Activated naive CD4-positive, alpha-beta T cell treated with anti-CD3 and anti-CD28 coated beads, Interleukin-2, amount 50 U/mL, for 72 hours (primary cell): ENCODE measurements at places on chromosomes 1 and 21.
A peak's percentile ranks its signal among the peaks of the same experiment; 100 is the strongest.

DNA sequence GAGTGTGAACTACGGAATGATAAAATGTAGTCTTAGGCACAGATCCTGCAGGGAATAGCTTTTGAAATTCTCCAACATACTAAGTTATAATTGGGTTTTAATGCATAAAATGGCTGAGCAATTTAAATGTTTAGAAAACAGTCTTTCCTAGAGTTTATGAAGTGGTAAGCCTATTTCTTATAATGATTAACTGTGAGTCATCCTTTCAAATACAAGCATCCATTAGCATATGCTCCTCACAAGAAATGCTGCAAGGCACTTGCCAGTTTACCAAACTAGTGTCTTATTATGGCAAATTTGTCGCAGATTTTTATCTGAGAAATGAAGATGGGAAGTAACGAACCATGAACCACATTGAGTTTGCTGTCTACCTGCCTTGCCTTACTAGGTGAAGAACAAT, 101.3 kb upstream of the ESRRG start:
- no peak for DNase-seq

- DNase-seq, result no peak
These were observed 36.7 kb downstream of the NFIA start for GRCh38 chr1:61119085-61119484.

GRCh38 chr1:24165500-24165899, 21.6 kb downstream of the IFNLR1 start:
- DNase-seq, result no peak

DNA sequence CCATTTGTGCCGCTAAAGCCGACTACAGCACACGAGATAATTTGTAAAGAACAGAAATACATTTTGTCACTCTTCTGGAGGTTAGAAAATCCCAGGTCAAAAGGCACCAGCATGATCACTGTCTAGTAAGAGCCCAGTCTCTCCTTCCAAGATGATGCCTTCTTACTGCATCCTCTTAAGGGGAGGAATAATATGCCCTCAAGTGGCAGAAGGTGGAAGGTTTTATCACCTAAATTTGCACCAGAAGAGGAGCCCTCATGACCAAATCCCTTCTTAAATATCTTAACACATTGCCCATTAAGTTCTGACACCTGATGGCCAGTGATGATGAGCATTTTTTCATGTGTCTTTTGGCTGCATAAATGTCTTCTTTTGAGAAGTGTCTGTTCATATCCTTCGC, 326.7 kb upstream of the RGS18 start:
- no peak for DNase-seq

DNA sequence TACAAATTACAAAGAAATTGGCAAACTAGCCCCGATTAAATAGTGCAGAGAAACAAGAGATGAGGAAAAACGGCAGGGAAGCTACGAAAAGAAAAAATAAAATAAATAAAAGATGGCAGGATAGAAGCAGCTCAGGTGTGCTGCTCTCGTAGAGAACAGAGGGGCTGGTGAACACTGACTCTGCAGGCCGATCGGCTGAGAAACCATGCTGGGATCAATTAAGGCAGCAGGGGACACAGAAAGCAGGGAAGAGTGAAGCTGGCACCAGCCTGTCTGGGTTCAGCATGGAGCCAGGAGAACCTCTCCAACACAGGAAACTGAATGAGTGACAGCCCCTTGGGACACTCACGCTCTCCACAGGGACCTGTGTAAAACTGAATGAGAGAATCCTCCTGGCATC, 39.5 kb upstream of the TMPRSS15 start:
- DNase-seq, result no peak

GRCh38 chr1:52707927-52708655, 9.9 kb upstream of the COA7 start:
- no peak for DNase-seq

GRCh38 chr1:184379111-184379752, 7.6 kb upstream of the C1orf21 start:
- no peak for DNase-seq

GRCh38 chr1:156096640-156097391, 14.6 kb upstream of the MEX3A start:
- DNase-seq, result peak; percentile 91

DNA sequence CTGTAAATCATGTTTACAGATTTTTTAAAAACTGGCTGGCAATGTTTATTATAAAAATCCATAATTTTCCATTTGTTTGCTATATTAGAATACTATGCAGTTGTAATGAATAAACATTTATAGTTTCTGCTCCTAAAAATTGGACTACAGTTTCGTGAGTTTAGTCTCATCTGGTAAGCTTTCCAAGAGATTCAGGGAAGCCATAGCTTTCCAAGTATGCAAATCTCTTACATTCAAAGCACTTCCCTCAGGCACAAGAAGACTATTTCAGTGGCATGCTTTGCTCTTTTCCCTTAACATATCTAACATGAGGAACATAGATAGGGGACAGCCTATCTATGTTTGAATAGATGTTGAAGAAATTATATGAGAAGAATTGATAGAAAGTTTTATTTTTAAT, 77.2 kb downstream of the ADGRL2 start:
- DNase-seq, result no peak

DNA sequence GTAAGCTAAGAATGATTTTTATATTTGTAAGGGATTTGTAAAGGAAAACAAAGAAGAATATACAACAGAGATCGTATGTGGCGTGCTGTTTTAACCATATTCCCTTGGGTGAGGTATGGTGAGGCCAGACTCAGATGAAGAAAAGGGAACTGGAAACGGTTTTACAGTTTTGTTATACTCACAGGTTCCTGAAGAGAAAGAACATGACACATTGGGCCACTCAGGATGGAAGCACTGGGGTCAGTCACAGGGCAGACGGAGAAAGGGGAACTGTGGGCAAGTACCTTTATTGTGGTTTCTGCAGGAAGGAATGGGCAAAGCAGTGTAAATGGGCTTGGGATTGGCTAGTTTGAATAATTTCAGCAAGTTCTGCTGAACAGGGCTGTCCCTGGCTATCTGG, 177.4 kb downstream of the LBR start:
- DNase-seq, result no peak

DNA sequence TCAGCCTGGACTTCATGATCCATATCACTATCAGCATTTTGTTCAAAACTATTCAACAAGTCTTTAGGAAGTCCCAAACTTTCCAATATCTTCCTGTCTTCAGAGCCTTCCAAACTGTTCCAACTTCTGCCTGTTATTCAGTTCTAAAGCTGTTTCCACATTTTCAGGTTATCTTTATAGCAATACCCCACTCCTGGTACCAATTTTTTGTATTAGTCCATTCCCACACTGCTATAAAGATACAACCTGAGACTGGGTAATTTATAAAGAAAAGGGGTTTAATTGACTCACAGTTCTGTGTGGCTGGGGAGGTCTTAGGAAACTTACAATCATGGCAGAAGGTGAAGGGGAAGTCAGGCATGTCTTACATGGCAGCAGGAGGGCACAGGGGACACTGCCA, 18.3 kb upstream of the DNAH14 start:
- DNase-seq, result no peak

DNA sequence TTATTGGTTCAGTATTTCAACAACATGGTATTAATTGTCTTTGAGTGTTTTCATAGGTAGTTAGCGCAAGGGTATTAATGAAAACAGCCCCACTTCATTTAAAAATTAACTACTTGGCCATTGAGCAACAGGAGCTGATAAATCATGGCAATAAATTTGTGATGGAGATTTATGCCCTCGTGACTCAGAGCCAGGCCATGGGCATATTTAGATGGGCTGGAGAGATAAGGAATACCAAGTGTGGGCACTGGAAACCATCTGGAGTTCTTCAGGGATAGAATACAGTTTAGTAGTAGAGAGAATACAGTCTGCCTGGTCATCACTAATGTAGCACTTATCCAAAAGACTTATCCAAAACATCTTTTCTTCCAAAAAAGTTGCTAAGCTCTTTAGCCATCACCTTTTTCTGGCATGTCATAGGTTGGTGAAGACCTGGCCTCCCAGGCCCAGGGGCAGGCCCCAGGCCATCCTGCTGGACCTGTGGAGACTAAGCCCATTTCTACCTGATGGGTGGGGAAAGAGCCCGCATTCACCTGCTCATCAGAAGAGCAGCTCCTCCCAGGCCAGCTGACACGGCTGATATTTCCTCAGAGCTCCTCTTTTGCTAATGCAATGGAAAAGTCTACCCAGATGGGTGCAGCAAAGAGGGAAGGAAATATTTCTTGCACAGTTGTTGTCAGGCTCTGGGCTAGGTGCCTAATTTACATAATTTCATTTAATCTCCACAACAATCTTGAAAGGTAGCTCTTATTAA, 238.0 kb downstream of the TM2D1 start:
- DNase-seq, result no peak

- DNase-seq, result no peak
These were observed 12.9 kb upstream of the KCNE1 start for GRCh38 chr21:34524646-34525601.

DNA sequence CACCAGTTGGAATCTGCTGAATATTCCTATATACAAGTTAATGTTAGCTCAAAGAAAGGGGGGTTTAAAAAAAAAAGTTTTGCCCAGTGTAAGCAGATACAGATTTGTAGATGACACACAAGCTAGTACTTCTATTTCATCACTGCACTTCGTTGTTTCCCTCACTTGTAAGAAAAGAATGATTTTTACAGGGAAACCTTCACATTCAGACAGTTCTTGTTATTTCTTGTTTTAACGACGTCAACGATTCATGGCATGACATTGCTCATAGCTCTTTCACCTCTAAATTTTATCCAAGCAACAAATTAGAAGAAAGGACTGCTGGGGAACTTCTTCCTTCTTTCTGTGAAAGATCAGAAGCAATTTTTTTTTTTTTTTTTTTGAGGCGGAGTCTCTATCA, 25.7 kb upstream of the C1orf105 start:
- DNase-seq, result no peak

- DNase-seq, result no peak
These were observed 1.1 kb downstream of the SLC5A9 start for GRCh38 chr1:48223366-48224240.

DNA sequence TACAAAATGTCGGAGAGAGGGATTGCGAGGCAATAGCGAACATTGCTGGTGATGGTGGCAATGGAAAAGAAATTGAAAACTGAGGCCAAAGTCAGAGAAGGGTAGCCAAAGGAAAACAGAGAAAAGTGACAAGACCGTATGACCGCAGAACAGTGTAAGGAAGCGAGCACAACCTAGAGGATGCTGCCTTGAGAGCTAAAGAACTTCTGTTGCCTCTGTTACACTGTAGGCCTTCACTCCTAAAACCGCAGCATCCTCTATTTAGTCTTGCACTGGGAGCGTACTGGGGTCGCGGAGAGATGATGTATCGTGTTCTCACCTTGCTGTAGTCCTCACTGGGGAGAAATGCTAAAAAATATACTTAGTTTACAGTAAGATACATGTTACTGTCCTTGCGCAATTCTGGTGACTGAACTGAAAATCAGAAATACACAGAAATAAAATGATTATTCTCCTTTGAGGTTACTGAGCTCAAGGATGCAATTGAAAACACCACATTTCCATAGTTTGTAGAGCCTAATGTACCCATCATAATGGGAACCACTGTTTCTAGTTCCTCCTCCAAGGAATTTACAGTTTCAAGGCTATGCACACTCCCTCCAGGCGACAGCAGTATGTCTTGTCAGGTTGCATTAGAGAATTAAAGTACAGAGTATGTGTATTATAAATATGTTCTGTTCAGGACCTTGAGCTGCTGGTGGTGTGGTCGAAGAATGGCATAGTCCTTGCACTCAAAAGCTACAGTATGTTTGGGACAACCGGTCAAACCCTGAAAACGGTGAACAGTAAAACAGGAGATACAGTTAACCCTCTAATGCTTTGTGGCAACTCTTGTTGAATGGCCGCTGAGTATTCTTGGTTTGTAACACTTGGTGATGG, 1.3 kb downstream of the NEK7 start:
- DNase-seq, result no peak

GRCh38 chr1:174023440-174023839, 1.3 kb upstream of the RC3H1 start:
- no peak for DNase-seq

- no peak for DNase-seq
These were observed 97.8 kb downstream of the EBNA1BP2 start for GRCh38 chr1:43074244-43074643.

GRCh38 chr1:40802078-40802741, 18.6 kb downstream of the KCNQ4 start:
- DNase-seq, result peak; percentile 83

DNA sequence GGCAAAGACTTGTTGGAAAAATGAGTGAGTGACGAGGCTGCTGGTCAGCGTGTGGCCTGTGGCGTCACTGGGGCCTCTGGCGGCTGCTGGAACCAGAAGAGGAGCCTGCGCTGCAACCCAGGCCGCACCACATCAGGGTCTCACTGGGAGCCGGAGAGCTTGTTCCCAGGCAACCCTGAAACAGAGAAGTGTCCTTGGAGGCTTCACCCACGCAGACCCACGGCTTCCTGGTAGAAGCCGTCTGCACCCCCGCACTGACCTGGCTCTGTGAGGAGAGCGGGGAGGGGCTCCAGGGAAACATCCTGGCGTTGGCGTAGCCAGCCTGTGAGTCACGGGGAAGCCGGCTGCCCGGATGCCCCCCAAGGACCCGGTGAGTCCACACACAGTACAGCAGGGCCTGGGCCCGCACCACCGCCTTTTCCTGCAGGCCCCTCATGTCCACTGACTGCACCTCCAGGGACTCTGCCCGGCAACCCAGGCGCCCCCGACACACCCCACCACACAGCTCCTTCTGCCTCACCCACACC, 57.4 kb downstream of the COL6A1 start:
- no peak for DNase-seq

DNA sequence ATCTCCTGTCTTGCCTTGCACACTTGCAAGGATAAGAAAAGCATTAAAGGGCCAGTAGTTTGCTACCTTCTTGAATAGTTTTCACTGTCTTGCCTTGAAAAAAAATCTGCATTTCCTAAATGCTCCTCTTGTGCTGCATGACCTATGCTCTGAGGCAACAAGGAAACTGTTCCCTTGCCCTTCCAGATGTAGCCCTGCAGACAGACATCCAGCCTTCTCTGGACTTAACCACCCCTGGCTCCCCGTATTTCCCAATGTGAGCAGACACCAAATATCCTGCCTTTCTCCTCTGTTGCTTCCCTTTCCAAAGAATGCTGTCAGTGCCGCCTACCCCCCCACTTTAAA, 177.6 kb downstream of the GABPA start:
- DNase-seq, result no peak

DNA sequence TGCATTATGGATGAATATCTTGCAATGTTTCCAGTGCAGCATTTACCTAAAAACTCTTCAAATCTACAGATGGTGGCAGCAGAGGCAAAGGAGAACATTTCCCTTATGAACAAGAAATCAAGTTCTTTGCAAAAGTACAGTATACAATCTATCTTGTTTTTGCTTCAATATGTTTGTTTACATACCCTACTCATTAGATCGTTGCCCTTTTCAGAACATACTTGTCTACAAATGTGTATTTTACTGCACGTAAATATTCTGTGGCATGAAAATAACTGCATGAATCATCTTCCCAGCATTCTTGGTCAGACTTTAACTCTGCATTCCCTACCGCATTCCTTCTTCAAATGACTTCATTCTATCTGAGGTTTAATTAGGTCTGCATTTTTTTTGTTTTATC, 212.7 kb downstream of the ZP4 start:
- DNase-seq, result no peak
